Omental fat pad (tissue), 4 donors: ENCODE measurements at places on chromosomes 16 and 17. TPM values are rescaled to one million over a fixed set of nuclear protein-coding genes. Genes with fewer than 3 reads are reported as not detected.

GRCh38 chr16:17350207-17350606, 120.6 kb downstream of the XYLT1 start:
- no peak for DNase-seq

The PARD6A gene
- total RNA-seq, result 3.5 TPM

The KRTAP4-5 gene
- not detected for total RNA-seq

GRCh38 chr16:53745086-53745485, 41.1 kb downstream of the FTO start:
- no peak for DNase-seq

The CCL8 gene
- total RNA-seq, result 3.2 TPM

GRCh38 chr17:3935140-3935542, 18.9 kb upstream of the P2RX1 start:
- no peak for DNase-seq

The OTOP3 gene
- total RNA-seq, result not detected

GRCh38 chr17:34717092-34717491, 137.7 kb downstream of the TMEM132E start:
- no peak for DNase-seq

DNA sequence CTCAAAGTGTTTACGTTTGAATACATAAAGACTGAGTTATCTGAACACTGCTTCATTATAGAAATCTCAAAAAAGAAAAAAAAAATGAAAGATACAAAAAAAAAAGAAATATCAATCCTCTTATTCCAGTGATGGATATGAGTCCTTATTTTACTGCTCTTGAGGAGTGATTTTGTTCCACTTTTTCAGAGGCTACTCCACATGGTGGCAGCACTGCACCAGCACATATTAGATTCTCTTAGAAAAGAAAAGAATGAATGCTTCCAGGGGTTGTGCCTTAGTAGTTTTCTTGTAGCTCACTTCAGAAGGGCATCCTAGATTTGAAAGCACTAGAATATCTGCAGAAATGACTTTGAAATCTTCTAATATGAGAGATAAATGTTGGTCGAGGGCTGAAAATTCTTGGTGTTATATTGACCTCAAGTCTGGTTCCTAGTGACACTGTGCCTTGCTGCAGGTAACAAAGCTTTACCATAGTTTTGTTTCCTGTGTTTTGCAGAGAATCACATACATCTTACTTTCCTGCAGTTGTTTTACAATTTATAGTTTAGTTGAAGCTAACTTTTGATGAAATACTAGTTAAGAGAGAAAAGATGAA, 25.9 kb downstream of the AP2B1 start:
- peak; percentile 53 for DNase-seq

The UNC45B gene
- total RNA-seq, result not detected

The CCL1 gene
- total RNA-seq, result not detected
